ENCODE measurements at places on chromosomes 5 and 9. TPM values are rescaled to one million over a fixed set of nuclear protein-coding genes. Genes with fewer than 3 reads are reported as not detected.

GRCh38 chr9:78015241-78015640, 16.4 kb downstream of the GNAQ start:
- peaks cover under 1% of the 10 kb centered on the region for H3K36me3 ChIP-seq
- no peak overlapping the region for H3K4me3 ChIP-seq
- H3K27ac ChIP-seq = no peak overlapping the region

DNA sequence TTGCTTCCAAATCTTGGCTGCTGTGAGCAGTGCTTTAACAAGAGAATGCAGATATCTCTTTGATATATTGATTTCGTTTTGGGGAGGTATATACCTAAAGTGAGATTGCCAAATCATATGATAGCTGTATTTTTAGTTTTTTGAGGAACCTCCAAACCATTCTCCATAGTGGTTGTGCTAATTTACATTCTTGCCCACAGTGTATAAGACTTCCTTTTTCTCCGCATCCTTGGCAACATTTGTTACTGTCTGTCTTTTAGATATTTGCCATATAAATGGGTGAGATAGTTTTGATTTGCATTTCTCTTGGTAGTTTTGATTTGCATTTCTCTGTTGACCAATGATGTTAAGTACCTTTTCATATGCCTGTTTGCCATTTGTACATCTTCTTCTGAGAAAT, 10.0 kb upstream of the PLK2 start:
- no peak overlapping the region for H3K27ac ChIP-seq
- no peaks in the 10 kb centered on the region for H3K4me1 ChIP-seq
- no peaks in the 10 kb centered on the region for H3K27me3 ChIP-seq
- no peak for DNase-seq
- H3K4me3 ChIP-seq = no peak overlapping the region

- H3K36me3 ChIP-seq = no peaks in the 10 kb centered on the region
- H3K4me3 ChIP-seq = no peak overlapping the region
- H3K27ac ChIP-seq = no peak overlapping the region
- no peaks in the 10 kb centered on the region for H3K4me1 ChIP-seq
Measured at GRCh38 chr9:68498816-68499215, 41.9 kb downstream of the TMEM252 start.

DNA sequence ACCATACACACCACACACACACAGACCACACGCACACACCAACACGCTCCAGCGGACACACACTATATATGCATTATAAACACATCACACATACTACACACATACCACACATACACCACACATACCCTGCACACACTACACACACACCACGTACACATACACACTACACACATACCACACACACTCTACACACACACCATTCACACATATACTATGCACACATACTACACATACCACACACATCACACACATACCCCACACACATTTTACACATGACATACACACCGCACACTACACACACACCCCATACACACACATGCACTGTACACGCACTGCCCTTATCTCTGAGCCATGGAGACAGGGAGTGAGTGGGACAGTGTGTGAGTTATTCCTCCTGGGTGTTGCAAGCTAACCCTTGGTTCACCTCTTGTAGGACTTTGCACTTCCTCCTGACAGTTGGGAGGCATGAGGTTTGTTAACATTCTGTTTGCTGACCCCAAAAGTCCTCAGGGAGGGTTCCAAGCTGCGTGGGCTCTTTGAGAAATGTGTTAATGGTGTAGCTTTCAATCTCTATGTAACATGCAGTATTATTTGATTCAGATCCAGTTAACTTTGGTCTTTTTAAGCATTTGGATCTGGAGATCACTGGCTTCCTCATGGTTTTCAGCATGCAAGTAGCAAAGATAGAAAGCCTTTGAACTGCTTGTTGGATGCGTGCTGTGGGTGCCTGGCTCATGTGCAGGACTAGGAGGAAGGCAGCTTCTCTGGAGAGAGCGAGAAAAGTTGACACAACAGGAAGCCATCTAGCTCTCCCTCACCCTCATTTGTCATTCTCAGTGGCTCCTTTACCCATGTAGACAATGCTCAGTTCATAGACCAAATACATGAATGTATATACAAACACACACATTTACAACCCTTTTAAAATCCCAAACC, 13.7 kb downstream of the IL31RA start:
- DNase-seq = no peak
- no peaks in the 10 kb centered on the region for H3K4me1 ChIP-seq
- H3K27ac ChIP-seq = no peak overlapping the region
- no peaks in the 10 kb centered on the region for H3K36me3 ChIP-seq
- no peak overlapping the region for H3K4me3 ChIP-seq

SAXO1 gene
- total RNA-seq = 0.09 TPM

DNA sequence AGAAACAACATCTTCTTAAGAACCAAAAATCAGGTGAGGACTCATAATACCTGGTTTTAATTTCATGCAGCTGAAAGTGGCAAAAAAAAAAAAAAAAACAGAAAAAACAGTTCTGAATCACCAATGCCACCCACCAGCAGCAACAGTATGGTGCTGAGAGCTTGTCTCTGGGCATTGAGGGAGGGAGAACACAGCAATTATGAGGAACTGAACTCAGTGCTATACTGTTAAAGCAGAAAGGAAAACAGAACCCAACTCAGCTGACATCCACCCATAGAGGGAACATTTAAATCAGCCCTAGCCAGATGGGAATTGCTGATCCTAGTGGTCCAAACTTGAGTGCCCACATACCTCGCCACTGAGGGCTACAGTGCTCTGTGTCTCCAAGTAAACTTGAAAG, 657.9 kb downstream of the ACTL7B start:
- no peaks in the 10 kb centered on the region for H3K4me1 ChIP-seq
- DNase-seq = no peak
- no peaks in the 10 kb centered on the region for H3K27me3 ChIP-seq
- H3K27ac ChIP-seq = no peak overlapping the region
- H3K4me3 ChIP-seq = no peak overlapping the region

ANKRD34B gene
- total RNA-seq = 0.72 TPM

DNA sequence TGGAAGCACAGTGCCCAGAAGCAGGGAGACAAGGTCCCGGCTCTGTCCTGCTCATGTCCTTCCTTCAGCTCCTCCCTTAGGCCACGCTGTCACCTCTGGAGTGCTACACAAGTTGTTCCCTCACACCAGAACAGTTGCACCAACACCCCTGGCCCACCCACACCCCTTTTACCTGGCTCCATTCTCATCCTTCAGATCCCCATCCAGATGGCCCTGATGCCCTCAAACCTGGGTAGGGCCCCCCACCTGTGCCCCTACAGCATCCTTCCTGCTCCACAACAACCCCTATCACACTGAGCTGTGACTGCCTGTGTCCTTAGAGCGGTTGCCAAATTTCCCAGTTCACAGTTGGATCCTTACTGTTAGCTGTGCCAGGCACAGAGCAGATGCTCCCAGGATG, 29.2 kb downstream of the ANKS6 start:
- no peak overlapping the region for H3K27ac ChIP-seq
- peaks cover 19% of the 10 kb centered on the region for H3K36me3 ChIP-seq
- no peak for DNase-seq
- no peaks in the 10 kb centered on the region for H3K27me3 ChIP-seq

- no peaks in the 10 kb centered on the region for H3K27me3 ChIP-seq
- no peaks in the 10 kb centered on the region for H3K36me3 ChIP-seq
- no peak overlapping the region for H3K4me3 ChIP-seq
- no peaks in the 10 kb centered on the region for H3K4me1 ChIP-seq
- DNase-seq = no peak
Measured at GRCh38 chr5:52015760-52016159, 632.5 kb downstream of the ISL1 start.

GRCh38 chr5:10423022-10423421, 18.7 kb upstream of the ROPN1L start:
- H3K27me3 ChIP-seq = no peaks in the 10 kb centered on the region
- no peak overlapping the region for H3K4me3 ChIP-seq
- H3K36me3 ChIP-seq = peaks cover 69% of the 10 kb centered on the region
- peak; percentile 44 for DNase-seq

LRRTM2 gene
- not detected for total RNA-seq

- DNase-seq = no peak
- no peak overlapping the region for H3K27ac ChIP-seq
- H3K4me1 ChIP-seq = no peaks in the 10 kb centered on the region
- no peak overlapping the region for H3K4me3 ChIP-seq
- no peaks in the 10 kb centered on the region for H3K27me3 ChIP-seq
- H3K36me3 ChIP-seq = no peaks in the 10 kb centered on the region
Measured at GRCh38 chr9:82593501-82593900, 469.4 kb downstream of the RASEF start.
